ENCODE measurements at places on chromosomes 7 and 10.

DNA sequence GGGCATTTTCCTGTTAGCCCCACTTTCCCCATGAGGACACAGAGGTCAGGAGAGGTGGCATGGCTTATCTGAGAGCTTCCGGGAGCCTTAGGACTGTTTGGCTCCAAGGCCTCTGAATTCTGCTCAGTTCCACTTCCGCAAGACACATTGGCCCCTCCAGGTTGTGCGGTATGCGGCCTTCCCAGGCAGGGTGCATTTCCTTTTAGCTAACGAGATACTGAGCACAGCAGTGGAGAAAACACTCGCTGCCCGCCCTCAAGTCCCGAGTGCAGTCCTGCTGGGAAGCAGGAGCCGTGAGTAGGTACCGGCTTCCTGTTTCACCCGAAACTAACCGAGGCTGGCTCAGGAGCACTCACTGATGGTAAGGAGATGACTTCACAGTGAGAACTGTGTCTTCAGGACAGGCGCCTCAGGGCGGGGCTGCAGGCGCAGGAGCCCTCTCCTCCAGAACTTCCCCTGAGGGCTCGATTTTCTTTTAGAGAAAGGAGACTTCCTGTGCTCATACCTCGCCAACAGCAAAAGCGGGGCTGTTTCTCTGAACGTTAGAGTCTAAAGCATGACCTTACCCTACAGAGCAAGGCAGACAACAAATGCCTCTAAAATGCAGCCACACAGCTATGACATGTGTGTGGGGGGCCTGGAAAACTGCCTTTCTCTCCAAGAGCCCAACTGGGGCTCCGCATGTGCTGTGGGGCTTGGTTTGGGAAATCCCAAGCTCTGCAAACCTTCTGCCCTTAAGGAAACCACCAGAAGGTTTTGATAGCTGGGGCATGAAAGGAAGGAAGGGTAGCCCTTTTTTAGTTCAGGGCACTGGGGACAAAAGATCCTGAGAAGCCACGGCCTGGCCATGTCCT is 25.9 kb downstream of the RGS10 start:
- DNase-seq: peak; percentile 54

- DNase-seq: no peak
These were observed 8.6 kb upstream of the INSIG1 start for GRCh38 chr7:155289107-155289506.

GRCh38 chr10:26169466-26169865 is 47.1 kb upstream of the GAD2 start:
- no peak for DNase-seq

GRCh38 chr10:28400681-28401080 is 97.8 kb upstream of the MPP7 start:
- no peak for DNase-seq

DNA sequence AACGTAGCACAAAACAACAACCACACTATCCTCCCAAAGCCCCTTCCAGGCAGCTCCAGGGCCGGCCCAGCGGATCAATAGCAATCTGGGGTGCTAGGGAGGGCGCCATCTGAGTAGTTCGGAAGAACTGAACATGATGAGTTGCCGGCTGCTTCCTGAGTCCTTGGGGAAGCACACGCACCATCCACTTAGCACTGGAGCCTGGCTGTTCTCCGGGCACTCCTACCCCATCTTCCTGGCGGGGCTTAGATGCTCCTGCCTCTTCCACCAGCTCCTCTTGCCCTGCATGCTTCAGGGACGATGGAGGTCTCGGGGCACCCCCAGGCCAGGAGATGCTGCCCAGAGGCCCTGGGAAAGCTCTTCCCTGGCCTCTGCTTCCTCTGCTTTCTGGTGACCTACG is at the start of gene KCNK18:
Gene KCNK18 (plus strand): TSS at position 301 of the 400 bp plus-strand sequence. CDS start 0 bp downstream, at position 301.
- no peak for DNase-seq

DNA sequence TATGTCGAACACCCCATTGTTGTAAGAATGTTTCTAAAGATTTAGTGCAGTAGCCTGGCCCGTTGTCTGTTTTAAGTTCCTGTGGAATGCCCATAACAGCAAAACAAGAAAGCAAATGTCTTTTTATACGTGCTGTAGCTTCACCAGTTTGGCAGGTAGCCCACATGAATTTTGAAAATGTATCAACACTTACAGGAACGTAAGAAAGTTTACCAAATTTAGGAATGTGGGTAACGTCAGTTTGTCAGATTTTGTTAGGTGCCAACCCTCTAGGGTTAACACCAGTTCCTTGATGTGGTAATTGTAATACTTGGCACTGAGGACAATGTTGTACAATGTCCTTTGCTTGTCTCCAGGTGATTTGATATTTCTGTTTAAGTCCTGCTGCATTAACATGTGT is 3.2 kb upstream of the GIMAP4 start:
- no peak for DNase-seq

DNA sequence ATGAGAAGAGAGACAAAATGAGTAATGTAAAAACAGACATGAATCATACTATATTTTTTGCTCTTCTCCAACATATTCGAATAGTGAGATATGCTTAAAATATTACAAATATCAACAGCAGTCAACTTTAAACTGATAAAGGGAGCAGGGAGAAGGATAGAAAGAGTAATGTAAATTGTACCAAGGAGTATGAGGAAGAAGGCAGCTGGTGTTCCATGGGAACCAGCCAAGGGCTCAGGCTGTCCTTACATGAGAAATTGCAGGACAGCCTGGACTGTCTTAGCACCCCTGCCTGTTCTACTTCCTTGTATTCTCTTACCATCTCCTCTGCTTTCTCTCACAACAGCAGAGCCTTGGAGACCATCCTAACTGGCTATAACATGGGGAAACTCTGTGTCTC is 128.7 kb downstream of the TSPAN12 start:
- no peak for DNase-seq

GRCh38 chr7:30027740-30028215 is 434 bp upstream of the PLEKHA8 start:
- DNase-seq: no peak

DNA sequence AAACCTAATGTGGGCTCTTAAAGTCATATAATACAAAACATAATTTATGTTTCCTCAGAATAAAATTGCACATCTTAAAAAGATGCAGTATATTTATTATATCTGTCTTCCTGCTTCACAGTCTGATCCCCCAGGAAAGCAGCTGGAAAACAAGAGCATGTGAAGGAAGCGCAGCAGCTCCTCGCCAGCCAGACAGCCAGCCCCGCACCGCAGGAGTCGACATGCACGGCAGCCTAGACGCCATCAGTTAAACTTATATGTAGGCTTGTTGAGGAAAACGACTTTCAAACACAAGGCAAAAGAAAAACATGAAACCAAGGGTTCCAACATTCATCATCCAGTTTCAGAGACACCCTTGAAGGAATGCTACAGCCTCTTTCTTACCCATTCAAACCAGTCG is 59.0 kb downstream of the PAXIP1 start:
- no peak for DNase-seq

DNA sequence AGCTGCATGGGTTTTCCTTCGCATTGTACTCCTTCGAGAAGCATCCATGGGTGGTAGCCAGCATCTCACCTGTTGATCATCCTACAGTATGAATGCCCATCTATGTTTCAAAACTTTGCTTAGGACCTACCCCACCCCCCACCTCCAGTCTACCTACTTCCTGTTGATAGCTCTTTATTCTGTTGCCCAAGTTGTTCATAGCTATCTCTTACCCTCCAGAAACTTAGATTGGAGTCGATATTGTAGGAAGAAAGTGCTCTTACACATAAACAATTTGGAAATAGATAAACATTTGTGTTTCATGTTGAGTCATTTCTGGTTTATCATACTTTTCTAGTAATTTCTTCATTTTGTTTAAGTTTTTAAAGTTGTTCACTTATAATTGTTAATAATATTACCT is 90.1 kb downstream of the FAS start:
- DNase-seq: no peak

- no peak for DNase-seq
These were observed 1.0 kb downstream of the EBF3 start for GRCh38 chr10:129962872-129963640.

GRCh38 chr7:69663911-69664832 is 65.9 kb downstream of the AUTS2 start:
- no peak for DNase-seq

- no peak for DNase-seq
These were observed 79.1 kb downstream of the VTI1A start for GRCh38 chr10:112526139-112526538.

- no peak for DNase-seq
These were observed 212.2 kb downstream of the MGMT start for GRCh38 chr10:129679207-129679606.
